Heart left ventricle (tissue), 16 donors: ENCODE measurements at places on chromosomes 11 and 22. TPM values are rescaled to one million over a fixed set of nuclear protein-coding genes. Genes with fewer than 3 reads are reported as not detected.
A peak's percentile ranks its signal among the peaks of the same experiment; 100 is the strongest.

DNA sequence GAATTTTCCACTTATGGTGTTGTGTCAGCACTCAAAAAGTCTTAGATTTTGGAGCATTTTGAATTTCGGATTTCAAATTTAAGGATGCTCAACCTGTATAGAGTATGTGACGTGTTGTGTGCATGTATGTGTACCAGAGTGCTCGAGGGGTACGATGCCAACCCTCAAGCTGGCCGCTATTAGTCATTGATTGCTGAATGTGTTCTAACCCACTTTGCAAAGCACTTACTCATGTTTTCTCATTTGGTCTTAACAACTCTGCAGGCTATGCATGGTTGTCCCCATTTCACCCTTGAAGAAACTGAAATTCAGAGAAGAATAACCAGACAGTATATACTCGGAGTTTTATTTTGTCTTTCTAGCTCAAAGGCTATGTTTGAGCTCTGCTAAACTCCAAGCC is 196.4 kb upstream of the TENM4 start:
- no peak for DNase-seq

GRCh38 chr22:20211409-20211996 is 56.6 kb downstream of the RTN4R start:
- DNase-seq = no peak

DNA sequence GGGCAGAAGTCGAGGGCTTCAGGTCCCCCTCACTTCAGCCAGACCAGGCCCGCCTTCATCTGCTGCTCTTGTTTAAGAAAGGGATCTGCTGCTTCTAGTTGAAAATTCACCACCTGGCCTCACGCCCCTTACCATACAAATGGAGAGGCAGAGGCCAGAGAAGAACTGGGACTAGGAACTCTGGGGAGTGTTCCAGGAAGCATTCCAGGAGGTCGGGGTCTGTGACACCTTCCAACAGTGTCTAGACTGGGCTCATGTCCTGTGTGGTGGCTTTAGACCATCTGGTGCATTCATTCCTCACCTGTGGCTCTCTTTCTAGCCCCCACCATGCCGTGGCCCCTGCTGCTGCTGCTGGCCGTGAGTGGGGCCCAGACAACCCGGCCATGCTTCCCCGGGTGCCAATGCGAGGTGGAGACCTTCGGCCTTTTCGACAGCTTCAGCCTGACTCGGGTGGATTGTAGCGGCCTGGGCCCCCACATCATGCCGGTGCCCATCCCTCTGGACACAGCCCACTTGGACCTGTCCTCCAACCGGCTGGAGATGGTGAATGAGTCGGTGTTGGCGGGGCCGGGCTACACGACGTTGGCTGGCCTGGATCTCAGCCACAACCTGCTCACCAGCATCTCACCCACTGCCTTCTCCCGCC is 12.3 kb downstream of the TSKU start:
- DNase-seq = no peak

DNA sequence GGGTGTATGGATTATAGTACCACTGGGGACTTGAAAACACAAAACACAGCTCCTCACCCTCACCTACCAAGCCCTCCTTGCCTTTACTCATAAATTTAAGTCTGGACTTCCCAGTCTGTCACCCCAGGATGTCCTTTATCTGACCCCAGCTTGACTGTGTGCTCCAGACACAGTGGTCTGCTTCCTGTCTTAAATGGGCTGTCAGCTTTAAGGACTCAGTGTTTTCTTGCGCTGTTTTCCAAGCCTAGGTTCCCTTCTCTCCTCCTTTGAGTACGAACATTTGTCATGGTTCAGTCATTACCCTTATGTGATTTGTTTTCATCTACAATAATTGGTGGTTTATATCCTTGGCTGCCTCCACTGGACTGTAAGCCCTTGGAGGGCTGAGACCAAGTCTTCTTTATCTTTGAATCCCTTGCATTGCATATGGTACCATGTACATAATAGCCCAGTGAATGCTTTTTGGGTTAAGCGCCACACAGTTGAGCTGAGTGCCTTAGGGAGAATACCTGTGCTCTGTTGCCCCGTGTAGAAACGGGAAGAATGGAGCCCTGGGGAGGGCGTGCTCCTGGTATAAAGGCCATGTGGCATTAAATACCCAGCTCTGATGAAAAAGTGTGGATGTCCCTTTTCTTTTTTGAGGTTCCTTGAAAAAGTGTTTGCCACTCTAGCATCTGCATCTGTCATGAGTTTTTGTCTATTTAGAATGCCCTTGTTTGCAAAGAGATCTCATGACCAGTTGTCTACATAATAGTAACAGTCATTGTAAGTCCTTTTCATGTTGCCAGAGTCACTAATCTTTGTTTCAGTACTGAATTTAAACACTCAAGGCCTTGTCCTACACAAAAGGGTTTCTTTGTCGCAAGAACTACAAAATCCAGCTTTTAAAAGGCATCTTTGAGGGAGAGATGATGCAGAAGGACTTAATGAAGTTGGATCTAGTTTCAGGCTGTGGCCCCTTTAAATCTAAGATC is 14.0 kb downstream of the PANX1 start:
- no peak for DNase-seq

- no peak for DNase-seq
Measured at GRCh38 chr11:35608502-35608901, 9.8 kb upstream of the FJX1 start.

DNA sequence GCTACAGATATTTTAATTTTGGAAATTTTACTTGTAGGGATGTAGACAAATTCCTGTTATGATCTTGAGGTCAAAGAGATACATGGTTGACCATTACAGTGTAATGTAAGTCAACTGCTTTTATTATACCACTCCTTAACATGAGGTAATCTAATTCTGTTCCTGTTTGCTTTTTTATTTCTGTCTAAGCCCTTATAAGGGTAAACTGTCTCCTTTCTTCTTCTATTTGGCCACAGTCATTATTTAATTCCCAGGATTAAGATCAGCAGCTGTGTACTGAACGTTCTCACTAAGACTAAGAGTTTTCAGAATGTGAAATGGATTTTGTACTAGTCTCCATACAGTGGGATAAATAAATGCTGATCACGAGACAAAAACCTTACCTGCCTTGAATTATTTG is 32.8 kb downstream of the C2CD3 start:
- no peak for DNase-seq

- DNase-seq = no peak
Measured at GRCh38 chr11:116190861-116191260, 581.9 kb downstream of the BUD13 start.

DNA sequence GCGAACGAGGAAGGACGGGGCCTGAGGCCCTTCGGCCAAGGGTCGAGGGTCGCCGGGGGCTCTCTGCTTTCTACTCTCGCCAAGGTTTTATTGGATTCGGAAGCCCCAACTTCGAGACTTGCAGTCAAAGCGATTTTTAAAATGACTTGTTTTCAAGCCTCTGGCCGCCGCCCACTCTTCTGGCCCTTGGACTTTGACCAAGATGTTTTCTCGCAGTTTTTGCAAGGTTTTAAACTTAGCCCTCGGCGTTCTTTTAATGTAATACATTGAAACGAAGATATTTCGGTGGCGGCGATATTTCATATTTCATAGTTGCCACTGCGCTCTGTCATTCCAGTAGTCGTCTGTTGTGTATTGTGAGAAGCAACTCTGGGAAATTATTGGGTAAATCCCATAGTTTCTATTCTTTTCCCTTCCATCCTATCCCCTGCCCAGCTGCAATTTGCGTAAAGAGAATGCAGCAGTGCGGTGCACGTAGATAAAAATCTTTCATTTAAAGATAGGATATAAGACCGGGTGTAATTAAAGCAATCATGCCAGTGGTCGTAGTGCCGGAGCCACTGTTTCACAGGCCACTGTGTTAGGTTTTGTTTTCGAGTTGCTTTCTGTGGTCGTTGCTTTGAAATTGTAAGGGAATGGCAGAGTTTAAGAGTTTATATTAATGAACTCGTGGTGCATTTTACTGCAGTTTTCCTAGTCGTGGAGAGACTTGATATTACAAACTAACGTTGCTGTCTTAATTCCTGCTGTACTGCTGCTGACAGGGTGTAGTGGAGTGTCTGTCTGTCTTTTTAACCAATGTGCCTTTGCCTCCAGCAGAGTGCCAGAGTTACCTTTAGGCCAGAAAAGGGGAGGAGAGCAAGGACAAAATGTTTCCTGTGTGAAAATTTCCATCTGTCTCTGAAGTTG is 702 bp downstream of the BIRC2 start:
- DNase-seq = no peak

DNA sequence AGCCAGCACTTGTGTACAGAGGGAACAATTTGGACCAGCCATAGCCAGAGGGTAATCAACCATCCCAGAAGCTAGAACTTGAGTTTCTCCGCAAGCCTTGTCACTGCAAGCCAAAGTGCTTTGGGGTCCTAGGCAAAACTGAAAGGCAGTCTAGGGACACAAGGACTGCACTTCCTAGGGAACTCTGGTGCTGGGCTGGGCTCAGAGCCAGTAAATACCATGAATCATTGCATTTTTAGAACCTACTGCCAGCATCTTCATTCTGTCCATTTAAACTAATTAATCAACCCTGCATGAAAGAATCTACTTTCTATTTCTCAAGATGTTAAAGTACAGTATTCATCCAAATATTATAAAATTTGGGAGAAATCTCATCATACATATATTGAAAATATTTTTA is 20.0 kb downstream of the PATE3 start:
- DNase-seq = no peak

DNA sequence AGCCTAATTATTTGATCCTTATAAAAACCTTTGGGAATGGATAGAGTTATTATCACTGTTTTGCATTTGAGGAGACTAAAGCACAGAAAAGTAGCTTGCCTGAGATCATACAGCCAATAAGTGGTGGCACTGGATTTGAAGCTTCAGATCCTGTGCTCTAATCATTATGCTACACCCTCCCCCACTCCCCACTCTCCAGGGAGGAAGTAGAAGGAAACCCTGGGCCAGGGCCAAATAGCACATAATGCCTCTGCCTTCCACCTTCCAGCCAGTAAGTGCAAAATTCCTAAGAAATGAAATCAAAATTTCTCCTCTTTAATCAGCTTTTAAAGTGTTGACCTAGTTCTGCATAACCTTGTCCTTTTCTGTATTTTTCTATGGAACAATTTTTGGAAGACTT is 61.6 kb downstream of the SIK2 start:
- peak; percentile 61 for DNase-seq

- DNase-seq = no peak
Measured at GRCh38 chr11:107676336-107677057, 35.4 kb downstream of the SLN start.

DNA sequence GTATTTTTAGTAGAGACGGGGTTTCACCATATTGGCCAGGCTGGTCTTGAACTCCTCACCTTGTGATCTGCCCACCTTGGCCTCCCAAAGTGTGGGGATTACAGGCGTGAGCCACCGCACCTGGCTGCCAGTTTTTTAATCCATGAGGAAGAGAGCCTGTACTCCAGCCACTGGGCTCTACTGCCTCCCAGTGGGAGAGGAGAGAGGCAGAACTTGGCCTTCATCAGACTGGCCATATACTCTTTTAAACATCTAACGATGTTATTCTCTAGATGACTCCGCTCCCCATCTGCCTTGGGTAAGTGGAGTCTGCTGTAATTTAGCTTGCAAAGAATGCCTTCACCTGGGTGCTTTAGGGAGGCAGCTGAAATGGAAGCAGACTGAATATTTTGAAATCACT is 34.6 kb downstream of the SLC6A5 start:
- no peak for DNase-seq

GRCh38 chr22:32561163-32561562 is 86.6 kb downstream of the FBXO7 start:
- no peak for DNase-seq

- DNase-seq = no peak
Measured at GRCh38 chr11:12198251-12199222, 88.1 kb downstream of the MICAL2 start.

GRCh38 chr11:57111619-57112018 is 70.1 kb upstream of the LRRC55 start:
- no peak for DNase-seq

GRCh38 chr11:61803889-61804647 is 11.4 kb downstream of the FEN1 start:
- DNase-seq = no peak

- peak; percentile 90 for DNase-seq
Measured at GRCh38 chr11:123461164-123461563, 31.1 kb downstream of the GRAMD1B start.

DNA sequence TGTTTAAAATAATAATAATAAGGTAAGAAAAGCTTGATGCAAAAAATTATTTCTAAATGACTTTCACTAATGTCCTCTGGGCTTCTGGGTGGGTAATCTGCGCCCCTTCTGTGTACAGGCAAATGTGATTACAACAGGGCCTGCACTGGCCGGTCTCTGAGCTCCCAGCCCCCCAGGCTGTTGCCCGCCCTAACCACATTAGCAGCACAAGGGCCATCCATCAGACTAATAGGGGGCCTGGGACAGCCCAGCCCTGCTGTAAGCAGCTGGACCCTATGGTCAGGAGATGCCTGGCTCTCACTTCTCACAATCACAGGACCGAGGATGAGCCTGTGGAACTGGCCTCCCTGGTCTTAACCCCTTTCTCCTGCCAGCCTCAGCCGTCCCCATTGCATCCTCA is 388.4 kb downstream of the BUD13 start:
- DNase-seq = no peak

DNA sequence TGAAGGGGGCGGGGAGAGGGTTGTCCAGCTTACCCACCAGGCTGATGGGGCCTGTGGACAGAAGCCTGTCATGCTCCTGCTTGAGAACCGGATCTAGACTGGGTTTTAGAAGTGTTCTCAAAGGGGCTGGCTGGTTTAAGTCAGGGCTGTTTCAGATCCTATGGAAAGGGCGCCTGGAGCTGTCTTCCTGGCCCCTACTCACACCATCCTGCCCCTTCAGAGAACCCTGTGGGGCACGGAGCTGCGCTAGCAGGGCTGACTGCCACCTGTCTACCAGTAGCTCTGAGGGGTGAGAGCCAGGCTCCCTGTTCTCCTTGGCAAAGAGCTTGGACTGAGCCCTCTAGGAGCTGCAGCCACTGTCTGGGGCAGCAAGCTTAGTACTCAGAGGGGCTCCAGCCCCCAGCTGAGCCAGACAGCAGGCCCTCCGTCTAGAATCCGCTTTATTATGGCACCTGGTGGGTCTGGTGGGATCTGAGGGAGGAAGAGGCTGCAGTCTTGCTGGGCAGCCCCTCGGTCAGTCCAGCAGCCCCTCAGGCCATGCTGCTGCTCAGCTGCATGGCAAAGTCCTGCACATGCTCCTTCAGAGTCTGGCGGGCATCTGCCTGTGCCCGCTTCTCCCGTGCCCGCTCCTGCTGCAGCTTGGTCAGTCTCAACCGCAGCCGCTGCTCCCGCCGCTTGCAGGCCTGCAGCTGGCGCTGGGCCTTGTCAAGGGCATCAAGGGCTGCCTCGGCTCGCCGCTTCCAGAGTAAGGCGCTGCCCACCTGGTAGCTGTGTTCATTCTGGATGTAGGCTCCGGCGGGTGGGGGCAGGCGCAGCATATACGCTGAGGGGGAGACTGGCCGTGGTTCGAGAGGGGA is 2.3 kb downstream of the THAP7 start:
- no peak for DNase-seq

GRCh38 chr11:121459413-121460017 is 6.7 kb upstream of the SORL1-AS1 start:
- DNase-seq = no peak

TXNRD2 gene
- polyA plus RNA-seq = 60.2 TPM

NPAS4 gene
- polyA plus RNA-seq = not detected

CREBZF gene
- 12.8 TPM for polyA plus RNA-seq

DENND6B gene
- polyA plus RNA-seq = 1.3 TPM

GSTT2B gene
- polyA plus RNA-seq = 6.6 TPM

OR2AT4 gene
- not detected for polyA plus RNA-seq

ZBTB16 gene
- polyA plus RNA-seq = 44.0 TPM

GGT1 gene
- polyA plus RNA-seq = 1.7 TPM

CASP1 gene
- polyA plus RNA-seq = 8.6 TPM

OR51I1 gene
- polyA plus RNA-seq = not detected

BACE1 gene
- 3.8 TPM for polyA plus RNA-seq

SLC16A8 gene
- 0.34 TPM for polyA plus RNA-seq
